ENCODE measurements at places on chromosomes 7 and 10.

GRCh38 chr10:104449391-104449790 is 95.8 kb downstream of the CFAP58 start:
- no peak for DNase-seq

GRCh38 chr10:56135828-56136227 is 225.2 kb downstream of the ZWINT start:
- DNase-seq = no peak

- no peak for DNase-seq
These were observed 92.6 kb downstream of the DIP2C start for GRCh38 chr10:596725-597345.

GRCh38 chr10:7486528-7486927 is 75.7 kb upstream of the SFMBT2 start:
- no peak for DNase-seq

DNA sequence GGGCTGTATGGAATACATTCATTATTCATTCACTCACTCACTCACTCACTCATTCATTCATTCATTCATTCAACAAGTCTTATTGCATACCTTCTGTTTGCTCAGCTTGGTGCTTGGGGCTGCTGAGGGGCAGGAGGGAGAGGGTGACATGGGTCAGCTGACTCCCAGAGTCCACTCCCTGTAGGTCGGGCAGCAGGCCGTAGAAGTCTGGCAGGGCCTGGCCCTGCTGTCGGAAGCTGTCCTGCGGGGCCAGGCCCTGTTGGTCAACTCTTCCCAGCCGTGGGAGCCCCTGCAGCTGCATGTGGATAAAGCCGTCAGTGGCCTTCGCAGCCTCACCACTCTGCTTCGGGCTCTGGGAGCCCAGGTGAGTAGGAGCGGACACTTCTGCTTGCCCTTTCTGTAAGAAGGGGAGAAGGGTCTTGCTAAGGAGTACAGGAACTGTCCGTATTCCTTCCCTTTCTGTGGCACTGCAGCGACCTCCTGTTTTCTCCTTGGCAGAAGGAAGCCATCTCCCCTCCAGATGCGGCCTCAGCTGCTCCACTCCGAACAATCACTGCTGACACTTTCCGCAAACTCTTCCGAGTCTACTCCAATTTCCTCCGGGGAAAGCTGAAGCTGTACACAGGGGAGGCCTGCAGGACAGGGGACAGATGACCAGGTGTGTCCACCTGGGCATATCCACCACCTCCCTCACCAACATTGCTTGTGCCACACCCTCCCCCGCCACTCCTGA is 2.4 kb downstream of the EPO start:
- no peak for DNase-seq

- DNase-seq = no peak
These were observed 8.1 kb upstream of the PRKG1 start for GRCh38 chr10:51066231-51066630.

DNA sequence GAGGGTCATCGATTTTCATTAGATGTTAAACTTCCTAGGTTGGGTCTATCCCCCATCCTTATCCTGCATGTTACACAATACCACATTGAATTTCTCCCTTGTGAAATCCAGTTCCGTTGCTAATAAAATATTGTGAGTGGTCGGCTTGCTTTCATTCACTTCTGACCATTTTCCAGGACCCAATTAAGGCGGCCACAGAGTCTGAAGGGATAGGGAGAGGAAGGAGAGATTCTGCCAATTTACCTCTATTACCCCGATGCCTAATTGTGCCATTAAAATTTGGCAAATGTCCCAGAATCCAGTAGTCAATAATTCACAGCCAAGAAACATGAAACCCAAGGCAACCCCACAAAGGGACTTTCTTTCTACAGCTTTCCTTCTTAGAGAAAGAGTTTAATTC is 129.9 kb downstream of the IPMK start:
- no peak for DNase-seq

GRCh38 chr7:141541375-141541774 is 9.8 kb upstream of the AGK start:
- no peak for DNase-seq

GRCh38 chr10:93742633-93743349 is 14.9 kb upstream of the LGI1 start:
- DNase-seq = no peak

GRCh38 chr7:115471891-115472290 is 550.0 kb downstream of the MDFIC start:
- no peak for DNase-seq

DNA sequence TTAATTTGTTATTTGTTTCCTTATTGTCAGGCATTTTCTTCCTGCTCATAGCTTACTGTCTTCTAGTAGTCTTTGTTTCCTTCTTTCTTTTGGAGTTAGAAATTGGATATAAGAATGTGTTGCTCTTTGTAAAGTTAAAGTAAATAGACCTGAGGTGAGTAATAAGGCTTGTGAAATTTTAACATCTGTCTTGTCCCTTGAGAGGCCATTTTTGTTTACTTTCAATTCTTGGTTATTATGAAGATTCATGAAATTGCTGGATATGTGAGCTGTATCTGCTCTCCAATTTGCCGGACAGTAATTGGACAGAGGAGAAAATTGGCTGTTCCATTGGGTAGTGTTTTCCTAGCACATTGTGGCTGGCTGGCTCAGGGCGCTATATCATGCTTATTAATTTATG is 260.7 kb downstream of the EXOC4 start:
- DNase-seq = no peak

DNA sequence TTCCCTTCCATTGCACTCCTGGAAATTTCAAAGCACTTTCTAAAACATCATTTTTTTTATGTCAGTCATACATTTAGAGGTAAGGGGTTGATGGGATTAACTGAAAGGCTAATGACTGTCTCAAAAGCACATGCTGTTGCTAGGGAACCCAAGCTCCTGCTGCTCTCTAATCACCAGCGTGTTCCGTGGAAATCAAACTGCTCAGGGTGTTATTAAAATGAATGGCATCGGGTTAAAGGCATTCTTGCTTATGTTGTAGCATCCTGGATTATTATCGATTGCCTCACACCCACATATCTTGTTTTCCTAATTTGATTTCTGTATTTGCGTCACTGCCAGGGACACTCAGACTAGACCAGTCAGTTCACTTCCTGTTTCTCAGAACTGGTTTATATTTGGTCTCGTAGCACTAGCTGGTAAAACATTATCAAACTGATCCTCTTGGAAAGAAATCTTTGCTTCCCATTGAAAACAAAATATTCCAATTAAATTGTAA is 216.5 kb upstream of the MKLN1 start:
- DNase-seq = no peak

DNA sequence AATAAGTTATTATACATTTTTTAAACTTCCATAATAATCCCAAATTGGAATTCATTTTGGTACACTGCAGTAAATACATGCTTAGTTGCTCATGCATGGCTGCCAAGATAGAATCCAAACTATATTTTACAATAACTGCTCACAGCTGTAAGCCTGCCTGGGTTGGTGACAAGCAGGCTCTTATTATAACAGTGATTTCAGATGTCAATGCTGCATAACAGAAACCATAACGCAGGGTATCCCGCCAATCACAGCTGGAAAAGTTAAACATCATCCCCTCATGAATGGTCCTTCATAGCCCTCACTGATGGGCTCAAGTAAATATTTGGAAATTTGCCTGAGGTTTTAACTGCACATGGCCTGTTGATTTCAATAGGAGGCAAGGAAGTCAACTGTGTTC is 149.8 kb downstream of the AMPH start:
- DNase-seq = no peak

- no peak for DNase-seq
These were observed 906 bp upstream of the MMD2 start for GRCh38 chr7:4959893-4960292.

DNA sequence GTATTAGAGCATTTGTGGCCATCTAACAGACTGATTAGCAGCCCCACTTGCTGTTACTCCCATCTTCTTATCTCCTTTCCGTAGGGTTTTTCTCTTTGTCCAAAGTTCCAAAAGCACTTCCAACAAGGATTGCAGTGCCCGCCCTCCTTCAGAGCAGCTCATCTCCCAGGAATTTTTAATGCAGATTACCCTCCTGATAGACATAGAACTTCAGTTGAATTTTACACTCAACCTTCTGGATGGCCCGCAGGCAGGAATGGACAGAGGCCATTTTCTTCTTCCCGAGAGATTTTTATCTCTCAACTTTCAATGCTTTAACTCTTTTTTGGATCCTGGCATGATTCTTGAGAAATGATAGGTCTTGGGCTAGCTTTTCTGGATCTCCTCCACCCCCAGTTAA is 23.3 kb downstream of the PRKG1 start:
- no peak for DNase-seq

DNA sequence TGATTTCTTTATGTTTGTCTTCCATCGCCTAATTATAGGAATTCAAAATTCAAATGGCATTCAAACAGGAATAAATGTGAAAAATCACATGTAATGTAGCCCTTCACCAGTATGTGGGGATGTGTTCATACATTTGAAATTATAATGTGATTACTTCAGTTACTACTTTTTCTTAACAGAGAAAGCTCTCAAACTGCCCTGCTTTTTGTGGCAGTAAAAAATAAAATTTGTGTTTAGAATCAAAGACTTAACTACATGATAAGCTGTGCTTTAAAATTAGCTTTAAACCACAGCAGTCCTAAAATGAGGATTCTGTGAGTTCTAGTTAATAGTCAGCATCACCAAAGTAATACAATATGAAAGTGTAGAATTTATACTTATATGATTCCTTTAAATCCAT is 7.8 kb upstream of the HERC4 start:
- no peak for DNase-seq

- DNase-seq = no peak
These were observed 29.6 kb downstream of the GLI3 start for GRCh38 chr7:42207420-42207819.

- no peak for DNase-seq
These were observed 60.4 kb upstream of the NPVF start for GRCh38 chr7:25288556-25289307.
